Esophagus muscularis mucosa (tissue), 4 donors: ENCODE measurements at places on chromosomes 1 and 21.

DNA sequence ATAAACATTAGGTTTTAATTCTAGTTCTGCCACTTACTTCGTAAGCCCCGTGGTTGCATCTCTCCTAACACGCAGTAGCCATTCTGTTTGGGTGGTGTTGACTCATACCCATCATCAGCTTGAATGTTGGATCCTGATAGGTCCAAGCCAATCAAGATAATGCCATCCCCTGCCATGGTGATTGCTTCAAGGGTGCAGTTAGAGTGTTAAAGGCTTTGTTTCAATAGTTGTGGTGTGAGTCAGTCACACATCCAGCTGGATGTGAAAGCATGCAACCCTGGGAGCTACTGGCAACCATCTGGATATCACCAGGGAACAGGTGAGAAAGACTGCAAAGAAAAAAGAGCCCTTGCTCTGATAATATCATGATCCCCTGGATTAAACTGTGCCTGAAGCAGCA, 69.1 kb downstream of the OMA1 start:
- DNase-seq, result no peak

DNA sequence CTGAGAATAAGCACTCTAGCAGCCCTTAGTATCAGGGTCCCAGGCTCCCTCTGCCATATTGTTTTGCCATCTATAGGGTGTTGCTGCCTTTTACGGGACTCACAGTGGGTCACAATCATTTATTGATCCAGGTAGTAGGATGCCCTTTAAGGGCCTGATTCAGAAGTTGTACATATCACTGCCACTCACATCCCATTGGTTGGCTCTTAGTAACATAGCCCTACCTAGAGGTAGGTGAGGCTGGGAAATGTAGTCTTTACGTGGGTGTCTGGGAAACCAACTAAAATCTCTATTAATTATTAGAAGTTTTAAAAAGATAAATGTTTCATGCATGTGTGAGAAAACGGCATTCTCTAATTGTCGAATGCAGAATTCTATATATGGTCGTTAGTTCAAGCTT, 78.8 kb upstream of the ATP5PO start:
- no peak for DNase-seq

DNA sequence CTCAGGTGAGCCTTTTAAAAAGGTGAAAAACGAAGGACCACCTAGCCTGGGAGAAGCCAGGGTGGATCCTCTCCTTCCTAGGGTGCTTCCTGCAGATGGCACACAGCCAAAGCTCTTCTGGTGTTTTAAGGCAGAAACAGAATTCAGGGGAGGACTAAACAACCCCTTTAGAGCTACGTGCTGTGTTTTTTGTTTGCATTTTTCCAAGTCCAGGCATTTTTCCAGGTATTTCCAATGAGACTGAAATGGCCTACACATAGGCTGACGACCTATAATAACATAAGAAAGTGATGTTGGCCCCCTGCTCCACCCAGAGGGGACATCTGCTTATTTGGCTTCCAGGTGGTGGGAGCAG, 83.8 kb downstream of the CAPZB start:
- DNase-seq, result no peak

- no peak for DNase-seq
Observed at GRCh38 chr1:185281245-185281644, 35.8 kb downstream of the IVNS1ABP start.

GRCh38 chr1:20698195-20698910, 19.5 kb downstream of the KIF17 start:
- DNase-seq, result no peak

DNA sequence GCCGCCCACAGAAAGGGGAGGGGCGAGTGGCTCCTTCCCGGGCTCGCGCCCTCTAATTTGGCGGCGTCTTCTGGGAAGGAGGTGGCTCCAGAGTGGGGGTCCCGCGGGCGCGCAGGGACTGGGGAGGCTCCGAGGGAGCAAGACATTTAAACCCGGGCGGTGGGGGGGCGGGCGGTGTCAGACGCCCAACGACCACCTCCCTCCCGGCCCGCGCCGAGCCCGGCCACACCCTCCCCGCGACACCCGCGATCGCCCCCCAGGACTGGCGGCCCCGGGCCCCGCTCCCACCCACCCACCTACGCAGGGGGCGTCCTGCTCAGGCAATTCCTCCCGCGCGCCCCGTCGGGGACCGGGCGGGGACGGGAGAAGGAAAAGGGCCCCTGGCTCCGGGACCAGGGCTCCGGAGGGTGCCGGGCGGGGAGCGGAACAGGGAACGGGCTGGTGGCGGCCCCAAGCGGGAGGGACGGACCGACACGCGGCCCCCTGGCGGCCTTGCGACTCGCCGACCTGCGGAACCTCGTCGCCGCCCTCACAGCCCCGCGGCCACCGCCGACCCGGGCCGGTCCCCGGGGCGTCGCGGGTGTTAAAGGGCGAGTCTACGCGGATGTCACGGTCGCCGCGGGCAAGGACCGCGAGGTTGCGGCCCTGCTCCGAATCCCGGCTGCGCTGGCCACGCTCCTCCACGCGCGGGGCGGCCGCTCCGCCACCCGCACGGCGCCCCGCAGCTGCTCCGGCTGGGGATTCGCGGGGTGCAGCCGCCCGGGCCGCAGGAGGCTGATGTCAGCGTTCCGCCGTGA, 94.0 kb upstream of the FMN2 start:
- peak; percentile 85 for DNase-seq

- no peak for DNase-seq
Observed at GRCh38 chr1:84078108-84078841, 65.8 kb upstream of the PRKACB start.

GRCh38 chr1:64864018-64864940, 102.1 kb downstream of the JAK1 start:
- no peak for DNase-seq

- DNase-seq, result no peak
Observed at GRCh38 chr1:220928725-220929300, 49.6 kb downstream of the HLX start.

- no peak for DNase-seq
Observed at GRCh38 chr1:13860031-13860430, 160.0 kb downstream of the PRDM2 start.

DNA sequence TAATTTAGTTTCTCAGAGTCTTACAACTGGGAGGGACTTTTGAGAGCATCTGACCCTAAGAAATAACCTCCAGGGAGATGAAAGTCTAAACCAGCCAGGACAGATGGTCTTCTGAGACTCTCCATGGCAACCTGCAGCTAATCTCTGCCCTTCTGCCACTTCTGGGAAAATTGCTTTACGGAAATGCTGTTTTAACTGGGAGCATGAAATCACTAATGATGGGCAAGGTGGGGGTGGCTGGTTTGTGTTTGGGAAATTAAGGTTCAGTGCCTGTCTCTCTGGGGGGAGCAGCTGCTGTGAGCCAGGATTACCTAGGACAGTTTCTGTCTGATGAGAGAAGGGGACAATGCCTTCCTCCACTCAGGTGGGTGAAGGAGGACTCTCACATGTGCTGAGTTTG, 33.2 kb downstream of the ROR1 start:
- no peak for DNase-seq

DNA sequence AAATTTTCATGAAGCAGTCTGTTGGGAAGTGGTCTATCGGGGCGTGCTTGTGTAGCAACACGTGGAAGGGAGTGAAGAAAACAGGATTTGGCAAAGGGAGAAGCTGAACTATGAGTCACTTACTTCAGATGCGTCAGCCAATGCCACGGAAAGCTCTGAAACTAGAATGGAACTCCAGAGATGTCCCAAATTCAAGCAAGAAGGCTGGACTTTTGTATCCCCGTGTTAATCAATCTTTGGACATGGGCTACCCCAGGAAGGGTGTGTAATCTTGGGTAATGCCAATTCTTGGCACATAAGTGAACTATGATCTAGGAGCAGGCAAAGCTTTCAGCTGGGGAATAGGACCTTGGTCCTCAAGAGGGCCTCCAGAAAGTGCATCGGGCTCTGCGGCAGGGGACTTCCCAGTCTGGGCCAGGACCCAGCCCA, 102.6 kb downstream of the ADSS2 start:
- DNase-seq, result no peak

- no peak for DNase-seq
Observed at GRCh38 chr1:110607536-110608230, 1.5 kb upstream of the KCNA2 start.

GRCh38 chr1:102588536-102588935, 519.8 kb downstream of the COL11A1 start:
- no peak for DNase-seq

DNA sequence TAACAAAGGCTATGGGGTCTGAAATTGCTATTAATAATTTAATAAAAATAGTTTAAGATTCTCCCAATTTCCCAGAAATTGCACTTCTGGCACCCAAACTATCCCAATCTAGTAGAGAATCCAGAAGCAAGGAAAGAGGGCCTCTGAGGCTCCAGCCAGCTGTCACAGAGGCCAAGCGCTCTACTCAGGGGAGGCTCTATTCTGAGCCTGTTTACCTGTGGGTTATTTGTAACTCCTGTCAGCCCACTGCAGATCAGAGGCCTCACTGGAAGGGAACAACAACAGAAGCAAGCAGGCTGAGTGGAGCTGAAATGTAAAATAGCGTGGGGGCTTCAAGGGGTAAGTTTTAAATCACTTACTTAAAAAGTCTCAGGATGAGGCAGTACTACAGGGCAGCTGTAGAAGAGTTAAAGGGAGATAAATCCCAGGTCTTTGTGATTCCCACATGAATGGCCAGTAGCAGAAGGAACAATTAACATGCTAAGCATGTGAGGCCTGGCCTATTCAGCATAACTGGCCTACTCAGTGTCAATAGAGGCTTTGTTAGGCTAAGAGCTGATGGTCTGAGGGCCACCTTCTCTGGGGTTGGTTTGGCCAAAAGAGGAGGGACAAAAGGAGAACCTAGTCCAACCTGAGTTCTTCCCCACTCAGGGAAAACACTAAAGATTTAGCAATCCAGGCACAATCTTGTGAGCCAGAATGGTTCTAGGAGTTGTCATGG, 12.8 kb downstream of the ZNF687 start:
- DNase-seq, result no peak
